ENCODE measurements at places on chromosomes 4 and X. TPM values are rescaled to one million over a fixed set of nuclear protein-coding genes. Genes with fewer than 3 reads are reported as not detected.

Gene PNMA5
- 0.15 TPM for total RNA-seq

Gene ALAS2
- not detected for total RNA-seq

Gene SLITRK4
- not detected for total RNA-seq

Gene HUWE1
- total RNA-seq: 300 TPM

Gene ATP7A
- total RNA-seq: 11.9 TPM

Gene CAMK2D
- total RNA-seq: 33.6 TPM

Gene WNK3
- 0.21 TPM for total RNA-seq

Gene PLAC8
- total RNA-seq: 44.2 TPM

Gene PGK1
- total RNA-seq: 782 TPM

Gene AFM
- total RNA-seq: not detected

Gene P2RY10
- 69.3 TPM for total RNA-seq

Gene C4orf54
- not detected for total RNA-seq

Gene BMX
- total RNA-seq: not detected

Data from activated CD8-positive, alpha-beta memory T cell treated with anti-CD3 and anti-CD28 coated beads, Interleukin-2, amount 10 ng/mL, durations not matched to agents 7 days and 5 days (primary cell).